NCI-H2029 (cell line): ENCODE measurements at places on chromosomes 6 and 20.

GRCh38 chr20:33531047-33531877, 41.4 kb downstream of the CBFA2T2 start:
- no peak for DNase-seq

DNA sequence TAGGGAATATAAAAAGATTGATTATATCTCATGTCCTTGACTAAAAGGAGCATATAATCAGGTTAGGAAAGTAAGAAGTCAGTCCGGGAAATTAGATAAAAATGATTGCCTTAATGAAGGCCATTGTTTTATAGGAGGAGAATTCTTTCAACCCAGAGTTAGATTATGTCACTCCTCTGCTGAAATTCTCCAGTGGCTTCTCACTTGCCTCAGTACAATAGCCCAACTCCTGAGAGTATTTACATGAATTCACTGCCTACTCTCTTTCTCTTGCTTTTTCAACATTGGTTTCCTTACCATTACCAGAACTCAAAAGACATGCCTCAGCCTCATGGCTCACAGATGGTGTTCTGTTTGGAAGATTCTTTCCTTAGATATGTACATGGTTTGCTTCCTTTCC, 114.9 kb downstream of the EPHA7 start:
- no peak for DNase-seq

DNA sequence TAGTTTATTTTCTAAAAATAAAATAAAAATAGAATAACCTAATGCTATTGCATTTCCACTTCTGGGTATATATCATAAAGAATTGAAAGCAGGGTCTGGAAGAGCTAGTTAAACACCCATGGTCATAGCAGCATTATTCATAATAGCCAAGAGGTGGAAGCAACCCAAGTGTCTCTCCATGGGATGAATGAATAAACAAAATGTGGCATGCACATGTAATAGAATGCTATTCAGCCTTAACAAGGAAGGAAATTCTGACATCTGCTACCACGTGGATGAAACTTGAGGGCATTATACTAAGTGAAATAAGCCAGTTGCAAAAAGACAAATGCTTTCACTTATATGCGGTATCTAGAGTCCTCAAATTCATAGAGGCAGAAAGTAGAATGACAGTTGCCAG, 130.8 kb downstream of the TIAM2 start:
- DNase-seq, result no peak

DNA sequence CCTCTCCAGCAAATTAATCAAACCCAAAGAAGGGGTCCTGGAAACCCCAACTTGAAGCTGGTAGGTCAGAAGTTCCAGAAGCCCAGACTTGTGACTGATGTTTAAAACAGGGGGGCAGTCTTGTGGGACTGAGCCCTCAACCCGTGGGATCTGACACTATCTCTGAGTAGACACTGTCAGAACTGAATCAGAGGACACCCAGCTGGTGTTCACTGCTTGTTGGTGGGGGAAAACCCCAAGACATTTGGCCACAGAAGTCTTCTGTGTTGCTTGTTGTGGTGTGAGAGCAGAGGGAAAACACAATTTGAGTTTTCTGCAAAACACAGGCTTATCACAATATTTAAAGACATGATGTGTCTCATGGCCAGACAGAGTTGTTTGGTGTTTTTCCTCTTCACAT, 29.9 kb downstream of the KIF13A start:
- DNase-seq, result no peak

DNA sequence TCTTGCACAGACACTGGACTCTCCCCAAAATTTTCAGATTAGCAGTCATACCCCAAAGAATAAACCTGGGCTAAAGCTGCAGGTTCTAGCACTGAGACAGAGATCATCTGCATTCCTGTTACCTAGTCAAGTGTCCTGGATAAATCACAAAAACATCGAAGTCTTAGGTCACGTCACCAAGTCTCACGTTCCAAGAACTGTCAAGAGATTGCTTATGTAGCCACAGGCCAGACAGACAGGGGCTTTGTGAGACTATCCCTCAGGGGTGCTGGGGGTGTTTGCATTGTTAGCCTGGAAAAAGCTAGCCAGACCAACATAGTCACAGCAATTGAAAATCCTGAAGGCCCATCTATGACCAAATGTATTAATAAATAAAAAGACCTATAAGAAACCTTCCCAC, 243.1 kb upstream of the PREP start:
- no peak for DNase-seq

DNA sequence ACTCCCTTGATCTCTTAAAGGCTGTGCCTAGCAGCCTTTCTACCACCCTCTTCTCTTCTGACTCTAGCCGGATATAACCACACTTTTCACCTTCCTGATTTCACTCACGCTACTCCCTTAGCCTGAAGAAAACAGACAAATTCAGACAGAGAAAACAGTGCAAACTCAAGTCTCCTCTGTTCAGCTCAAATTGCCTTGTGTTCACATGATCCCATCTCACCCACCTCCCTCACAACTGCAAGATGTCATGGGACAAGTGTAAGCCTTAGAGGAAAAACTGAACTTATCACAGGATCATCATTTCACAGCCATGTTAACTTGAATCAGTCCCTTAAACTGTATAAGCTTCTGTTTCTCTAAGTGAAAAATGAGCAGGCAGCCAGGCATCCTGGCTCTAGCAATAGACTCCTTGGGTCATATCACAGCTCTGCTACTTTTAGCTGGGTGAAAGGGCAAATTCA, 66.5 kb upstream of the TENT5A start:
- DNase-seq, result no peak

GRCh38 chr20:2217857-2218539, 77.8 kb upstream of the TGM3 start:
- DNase-seq, result no peak

GRCh38 chr6:129136751-129137150, 253.8 kb downstream of the LAMA2 start:
- no peak for DNase-seq

DNA sequence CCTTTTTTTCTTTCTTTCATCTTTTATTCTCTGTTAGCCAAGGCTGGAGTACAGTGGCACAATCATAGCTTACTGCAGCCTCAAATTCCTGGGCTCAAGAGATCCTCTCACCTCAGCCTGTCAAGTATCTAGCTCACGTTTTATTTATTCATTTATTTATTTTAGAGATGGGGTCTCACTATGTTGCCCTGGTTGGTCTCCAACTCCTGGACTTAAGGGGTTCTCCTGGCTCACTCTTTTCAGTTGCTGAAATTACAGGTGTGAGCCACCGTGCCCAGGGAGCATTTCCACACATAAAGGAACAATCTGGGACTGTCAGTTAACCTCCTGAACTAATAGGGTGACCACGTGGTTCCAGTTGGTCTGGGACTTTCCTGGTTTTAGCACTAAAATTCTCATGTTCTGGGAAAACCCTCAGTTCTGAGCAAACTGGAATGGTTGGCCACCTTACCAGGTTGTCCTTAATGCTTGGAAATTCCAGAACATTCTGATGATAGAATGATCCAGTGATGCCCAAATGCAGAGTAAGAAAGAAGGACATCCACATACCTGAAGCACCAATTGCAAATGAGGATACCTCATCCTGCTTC, 105.5 kb upstream of the ZNF217 start:
- DNase-seq, result no peak

DNA sequence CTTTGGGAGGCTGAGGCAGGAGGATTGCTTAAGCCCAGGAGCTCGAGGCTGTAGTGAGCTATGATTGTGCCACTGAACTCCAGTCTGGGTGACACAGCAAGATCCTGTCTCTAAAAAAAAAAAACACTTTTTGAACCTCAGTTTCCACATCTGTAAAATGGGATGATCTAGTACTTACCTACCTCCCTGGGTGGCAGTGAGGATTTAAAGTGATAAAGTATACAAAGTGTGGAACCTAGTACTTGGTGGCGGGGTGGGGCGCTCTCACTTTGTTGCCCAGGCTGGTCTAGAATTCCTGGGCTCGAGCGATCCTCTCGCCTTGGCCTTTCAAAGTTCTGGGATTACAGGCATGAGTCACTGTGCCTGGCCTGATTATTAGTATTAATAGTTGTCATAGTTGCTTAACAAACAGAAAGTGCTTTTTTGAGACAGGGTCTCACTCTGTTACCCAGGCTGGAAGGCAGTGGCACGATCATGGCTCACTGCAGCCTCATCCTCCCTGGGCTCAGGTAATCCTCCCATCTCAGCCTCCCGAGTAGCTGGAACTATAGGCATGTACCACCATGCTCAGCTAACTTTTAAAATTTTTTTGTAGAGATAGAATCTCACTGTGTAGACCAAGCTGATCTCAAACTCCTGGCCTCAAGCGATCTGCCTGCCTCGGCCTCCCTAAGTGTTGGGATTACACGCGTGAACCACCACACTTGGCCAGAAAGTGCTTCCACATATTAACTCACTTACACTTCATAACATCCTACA, 7.0 kb upstream of the PLTP start:
- DNase-seq, result no peak

- no peak for DNase-seq
Measured at GRCh38 chr6:965343-965742, 272.4 kb upstream of the EXOC2 start.

- DNase-seq, result peak; percentile 16
Measured at GRCh38 chr6:132798869-132799538, 567 bp upstream of the SLC18B1 start.

GRCh38 chr6:168255283-168255881, 64.2 kb downstream of the DACT2 start:
- no peak for DNase-seq

DNA sequence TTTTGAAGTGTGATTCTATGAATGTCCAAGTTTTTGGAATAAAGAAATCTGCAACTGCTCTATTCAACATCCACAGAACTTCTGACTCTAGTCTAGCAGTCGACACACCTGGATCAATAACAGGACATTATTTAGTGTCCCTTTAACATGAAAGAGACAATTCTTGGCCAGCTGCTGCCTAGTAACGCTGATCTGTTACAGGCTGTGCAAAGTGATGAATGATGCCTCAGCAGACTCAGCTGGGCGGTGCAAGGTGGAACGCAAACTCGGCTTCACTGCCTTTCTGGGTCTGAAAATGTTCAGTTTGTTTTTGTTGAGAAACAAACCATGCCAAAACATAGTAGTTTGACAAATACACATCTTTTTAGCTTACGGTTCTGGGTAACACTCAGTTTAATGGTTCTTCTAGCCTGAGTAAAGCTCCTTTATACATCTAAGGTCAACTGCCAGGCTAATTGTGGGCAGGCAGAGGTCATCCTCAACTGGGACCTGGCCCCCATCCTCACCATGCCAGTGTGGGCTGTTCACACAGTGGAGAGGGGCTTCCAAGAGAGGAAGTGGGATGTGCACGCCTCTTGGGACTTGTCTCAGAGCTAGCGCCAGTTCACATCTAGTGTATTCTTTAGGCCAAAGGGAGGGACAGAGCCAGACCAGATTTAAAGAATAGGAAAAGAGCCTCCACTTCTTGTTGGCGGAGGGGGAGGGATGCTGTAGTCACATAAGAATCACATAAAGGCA, 879.7 kb downstream of the QKI start:
- DNase-seq, result no peak

DNA sequence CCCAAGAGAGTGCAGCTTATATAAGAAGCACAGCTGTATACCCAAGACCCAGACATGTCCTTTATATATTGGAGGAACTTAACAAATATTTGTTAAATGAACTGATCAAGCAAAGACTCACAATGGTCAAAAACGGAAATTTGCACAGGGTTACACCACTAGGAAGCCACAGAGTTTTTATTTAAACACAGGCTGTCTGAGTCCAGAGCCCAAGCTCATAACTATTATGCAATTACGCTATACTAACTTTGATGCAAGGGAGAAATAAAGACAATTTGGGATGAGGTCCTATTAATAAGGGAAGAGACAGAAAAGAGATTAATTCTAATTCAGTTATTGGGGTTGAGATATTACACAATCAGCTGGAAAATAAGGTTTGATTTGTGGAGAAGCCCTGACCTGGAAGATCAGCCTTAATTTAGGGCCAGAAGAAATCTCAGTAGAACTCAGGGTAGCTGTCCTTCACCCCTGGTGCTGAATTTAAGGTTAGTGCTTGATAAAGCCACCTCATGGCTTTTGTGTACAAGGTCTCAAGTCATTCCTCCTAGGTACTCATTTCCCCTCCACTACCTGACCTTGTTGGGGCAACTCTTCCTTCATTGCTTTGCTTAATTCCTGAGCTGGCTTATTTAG, 10.5 kb upstream of the ZNF334 start:
- no peak for DNase-seq

- DNase-seq, result no peak
Measured at GRCh38 chr20:15113144-15113773, 775.8 kb upstream of the FLRT3 start.

DNA sequence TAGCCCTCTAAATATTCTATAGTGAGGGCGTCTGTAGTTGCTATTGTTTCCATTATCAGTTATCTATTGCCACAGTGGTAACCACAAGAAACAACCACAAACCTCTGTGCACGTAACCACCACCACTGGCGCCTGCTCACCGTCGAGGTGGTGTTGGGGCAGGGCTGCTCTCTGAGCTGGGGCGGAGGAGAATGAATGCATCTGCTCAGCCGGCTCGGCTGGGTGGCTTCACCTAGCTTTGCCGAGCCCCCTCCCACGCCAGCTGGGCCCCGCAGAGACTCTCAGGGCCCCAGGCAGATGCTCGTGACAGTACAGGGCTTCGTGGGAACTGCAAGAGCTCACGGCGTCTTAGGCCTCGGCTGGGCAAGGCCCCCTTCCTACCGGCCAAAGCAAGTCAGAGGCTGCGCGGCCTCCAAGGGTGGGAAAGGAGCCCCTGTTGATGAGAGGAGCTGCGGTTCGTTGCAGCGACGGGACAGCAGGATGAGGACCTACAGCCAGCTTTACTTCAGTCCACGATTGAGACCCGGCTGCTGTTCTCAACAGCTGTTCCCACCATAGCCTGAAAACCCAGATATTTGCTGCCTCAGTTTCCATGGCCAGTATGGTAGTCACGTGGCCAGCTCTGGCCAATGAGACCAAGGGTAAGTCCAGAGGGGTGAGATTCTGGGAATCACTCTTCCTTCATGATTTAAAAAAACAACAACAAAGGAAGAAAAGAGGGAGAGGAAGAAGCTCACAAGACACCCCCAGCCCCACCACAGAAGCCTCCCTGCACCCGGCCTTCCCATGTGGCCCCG, 120.2 kb upstream of the AFDN start:
- DNase-seq, result no peak

GRCh38 chr20:32767418-32768198, 5.4 kb downstream of the DNMT3B start:
- DNase-seq, result no peak

DNA sequence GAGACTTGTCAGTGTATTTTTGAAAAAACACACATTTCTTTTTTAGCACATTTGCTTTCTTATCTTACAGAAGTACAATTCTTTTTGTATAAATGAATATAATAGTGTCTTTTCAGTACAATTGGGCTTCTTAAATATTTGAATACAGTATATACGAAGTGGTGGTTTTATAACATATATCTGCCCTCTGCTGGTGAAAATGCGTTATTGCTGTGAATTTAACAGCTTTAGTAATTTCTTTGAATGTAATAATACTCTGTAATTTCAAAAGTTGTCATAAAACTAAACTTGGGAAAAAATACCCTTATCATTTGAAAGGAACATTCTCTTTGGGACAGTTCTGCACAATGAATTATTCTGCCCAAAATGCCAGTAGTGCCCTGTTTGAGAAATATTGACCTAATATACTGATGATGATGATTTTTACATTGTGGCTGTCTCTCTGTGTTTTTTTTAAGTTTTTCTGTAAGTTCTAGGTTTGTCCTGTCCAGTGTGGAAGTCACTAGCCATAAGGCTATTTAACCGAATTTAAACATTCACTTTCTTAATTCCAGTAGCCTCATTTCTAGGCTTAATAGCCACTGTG, 19.0 kb downstream of the SMAP1 start:
- peak; percentile 30 for DNase-seq
